ENCODE measurements at places on chromosomes 6 and 20. TPM values are rescaled to one million over a fixed set of nuclear protein-coding genes. Genes with fewer than 3 reads are reported as not detected.

DNA sequence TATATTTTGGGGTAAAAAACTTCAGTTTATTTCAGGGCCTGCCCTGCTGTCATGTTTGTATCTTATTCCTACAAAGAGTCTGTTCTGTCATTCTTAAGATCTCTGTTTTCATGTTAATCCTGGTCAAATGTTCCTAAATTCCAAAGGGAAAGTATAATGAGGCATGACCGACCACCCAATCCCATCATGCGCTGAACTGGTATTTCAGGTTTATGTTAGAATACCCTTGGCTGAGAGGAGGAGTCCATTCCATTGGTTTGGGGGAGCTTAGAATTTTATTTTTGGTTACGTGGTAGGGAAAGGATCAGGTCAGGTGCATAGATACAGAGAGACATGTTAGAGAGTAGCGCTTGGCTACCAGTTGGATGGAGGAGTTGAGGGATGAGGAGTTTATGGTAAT, 25.7 kb downstream of the CFAP61 start:
- no peaks in the 10 kb centered on the region for H3K36me3 ChIP-seq
- no peak overlapping the region for H3K27ac ChIP-seq
- H3K4me1 ChIP-seq = no peaks in the 10 kb centered on the region
- DNase-seq = no peak
- no peak overlapping the region for H3K4me3 ChIP-seq

- H3K27ac ChIP-seq = no peak overlapping the region
- H3K4me3 ChIP-seq = no peak overlapping the region
- DNase-seq = no peak
Measured at GRCh38 chr6:155155787-155156447, 107.9 kb upstream of the CLDN20 start.

DNA sequence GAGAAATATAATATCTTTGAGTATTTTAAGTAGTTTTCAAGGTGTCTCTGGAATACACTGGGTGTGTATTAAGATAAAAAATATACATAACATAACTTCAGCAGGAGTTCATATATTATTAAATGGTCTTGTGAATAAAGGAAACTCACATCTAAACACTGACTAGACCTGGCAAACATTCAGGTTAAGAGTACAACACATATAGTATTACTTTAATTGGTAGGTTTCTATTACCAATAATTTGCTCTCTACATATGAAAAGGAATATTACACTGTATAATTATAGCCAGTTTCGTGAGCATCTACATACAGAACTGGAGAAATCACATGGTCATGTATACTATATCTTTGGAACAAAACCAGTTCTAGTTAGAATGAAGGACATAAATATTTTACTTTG, 8.7 kb downstream of the NCOA5 start:
- no peaks in the 10 kb centered on the region for H3K27me3 ChIP-seq
- DNase-seq = no peak
- no peak overlapping the region for H3K4me3 ChIP-seq
- peaks cover 16% of the 10 kb centered on the region for H3K4me1 ChIP-seq
- no peak overlapping the region for H3K27ac ChIP-seq

DNA sequence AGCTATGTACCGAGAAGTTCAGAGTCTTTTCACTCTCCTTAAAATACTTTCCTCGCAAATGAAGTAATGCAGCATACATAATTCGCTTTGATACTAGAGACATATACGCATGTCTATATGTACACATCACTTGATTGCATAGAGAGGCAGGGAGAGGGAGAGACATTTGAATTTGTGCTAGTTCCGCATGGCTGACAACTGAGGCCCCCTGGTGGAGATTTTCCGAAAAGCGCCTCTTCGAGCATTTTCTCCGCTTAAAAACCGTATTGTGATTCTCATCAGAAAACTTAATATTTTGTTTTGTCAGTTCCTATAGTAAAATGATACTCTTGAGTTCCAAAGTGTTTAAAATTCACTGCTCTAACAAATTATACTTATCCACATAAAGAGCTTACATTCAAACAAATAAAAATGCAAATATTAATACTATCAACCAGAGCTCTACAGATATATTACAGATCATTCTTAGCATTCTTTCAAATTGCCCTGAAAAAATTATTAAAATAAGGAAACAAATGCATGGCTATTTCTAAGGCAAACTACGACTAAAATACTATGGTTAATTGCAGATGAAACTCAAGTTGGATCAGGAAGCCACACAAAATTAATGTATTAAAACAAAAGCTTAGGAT, 637 bp downstream of the MYLK4 start:
- H3K4me3 ChIP-seq = no peak overlapping the region
- no peaks in the 10 kb centered on the region for H3K36me3 ChIP-seq
- DNase-seq = peak; percentile 67
- no peak overlapping the region for H3K27ac ChIP-seq
- H3K4me1 ChIP-seq = no peaks in the 10 kb centered on the region
- no peaks in the 10 kb centered on the region for H3K27me3 ChIP-seq

Gene ATG5
- 27.5 TPM for total RNA-seq

DNA sequence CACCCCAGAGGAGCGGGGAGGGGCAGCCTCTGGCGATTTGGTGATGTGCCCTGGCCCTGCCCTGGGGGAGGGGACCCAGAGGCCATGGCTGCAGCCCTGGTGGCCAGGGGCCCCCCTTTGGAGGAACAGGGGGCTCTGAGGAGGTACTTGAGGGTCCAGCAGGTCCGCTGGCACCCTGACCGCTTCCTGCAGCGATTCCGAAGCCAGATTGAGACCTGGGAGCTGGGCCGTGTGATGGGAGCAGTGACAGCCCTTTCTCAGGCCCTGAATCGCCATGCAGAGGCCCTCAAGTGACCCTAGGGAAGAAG, 10.9 kb downstream of the NFKBIL1 start:
- peaks cover 5% of the 10 kb centered on the region for H3K27me3 ChIP-seq
- peaks cover 20% of the 10 kb centered on the region for H3K36me3 ChIP-seq
- peak overlapping the region; percentile 57 for H3K27ac ChIP-seq

- no peak for DNase-seq
- no peaks in the 10 kb centered on the region for H3K27me3 ChIP-seq
- no peak overlapping the region for H3K27ac ChIP-seq
- peaks cover 20% of the 10 kb centered on the region for H3K36me3 ChIP-seq
- H3K4me3 ChIP-seq = no peak overlapping the region
- H3K4me1 ChIP-seq = peaks cover 3% of the 10 kb centered on the region
Measured at GRCh38 chr6:147279427-147279826, 75.2 kb downstream of the STXBP5 start.

Gene RSPH4A
- 1.3 TPM for total RNA-seq

DNA sequence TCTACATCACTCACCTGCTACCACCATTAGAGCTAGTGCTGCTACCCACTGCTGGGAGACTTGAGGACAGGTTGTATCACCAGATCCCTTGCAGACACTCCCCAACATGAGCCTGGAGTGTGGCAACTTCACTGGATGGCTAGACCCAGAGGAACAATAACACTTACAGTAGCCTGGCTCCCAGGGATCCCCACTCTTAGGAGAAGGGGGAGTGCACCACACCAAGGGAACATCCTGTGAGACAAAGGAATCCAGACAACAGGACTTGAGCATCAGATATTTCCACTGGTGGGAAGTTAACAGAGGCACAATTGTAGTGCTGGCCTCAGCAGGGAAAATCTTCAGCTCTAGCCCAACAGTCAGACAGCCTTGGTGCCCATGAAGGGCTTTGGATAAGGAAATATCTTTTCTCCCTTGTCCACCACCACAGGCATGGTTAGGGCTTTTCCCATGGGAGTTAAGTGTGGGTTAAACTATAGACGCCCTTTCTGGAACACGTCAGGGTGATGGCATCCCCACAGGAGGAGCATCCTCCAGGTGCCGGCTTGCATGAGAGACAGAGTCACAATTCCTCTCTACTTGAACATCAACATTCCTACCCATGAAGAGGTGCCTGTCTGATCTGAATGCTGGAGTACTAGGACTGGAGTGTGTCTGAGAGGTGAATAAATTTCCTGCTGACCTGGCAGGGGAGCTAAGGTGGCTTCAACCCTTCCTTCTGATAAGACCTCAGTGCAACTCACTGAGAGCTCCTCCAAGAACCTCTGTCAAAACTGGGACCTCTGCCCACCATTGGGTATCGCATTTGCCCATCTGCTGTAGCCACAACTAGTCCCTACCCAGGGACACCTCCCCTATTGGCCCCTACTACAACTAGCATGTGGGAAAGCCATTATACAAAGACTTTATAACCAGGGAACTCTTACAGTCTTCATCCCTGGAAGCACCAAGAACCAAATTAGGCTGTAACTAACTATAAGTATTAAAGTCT, 55.4 kb upstream of the SIRPG start:
- DNase-seq = no peak
- H3K27me3 ChIP-seq = no peaks in the 10 kb centered on the region
- H3K4me3 ChIP-seq = no peak overlapping the region
- H3K36me3 ChIP-seq = no peaks in the 10 kb centered on the region
- peaks cover under 1% of the 10 kb centered on the region for H3K4me1 ChIP-seq
- no peak overlapping the region for H3K27ac ChIP-seq

DNA sequence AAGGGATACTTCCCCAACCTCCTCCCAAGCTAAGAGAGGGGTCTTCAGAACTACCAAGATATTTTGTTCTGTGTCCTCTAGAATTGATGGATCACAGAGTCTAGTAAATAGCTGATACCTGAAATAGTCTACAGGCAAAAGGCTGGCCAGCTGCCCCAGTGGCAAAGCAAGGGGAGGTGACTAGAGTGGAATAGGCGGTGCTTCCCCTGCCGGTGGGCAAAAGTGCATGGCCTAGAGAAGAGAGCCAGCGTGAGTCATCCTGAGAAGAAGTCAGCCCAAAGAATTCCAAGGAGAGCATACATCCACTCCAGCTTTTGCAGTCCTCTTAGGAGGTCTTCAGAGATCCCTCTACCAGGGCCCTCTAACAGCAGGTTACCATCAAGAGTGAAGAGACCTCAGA, 14.7 kb downstream of the DPPA5 start:
- no peaks in the 10 kb centered on the region for H3K27me3 ChIP-seq
- no peak for DNase-seq
- no peak overlapping the region for H3K27ac ChIP-seq
- H3K36me3 ChIP-seq = no peaks in the 10 kb centered on the region
- no peak overlapping the region for H3K4me3 ChIP-seq

GRCh38 chr6:51959744-51960383, 127.5 kb downstream of the PKHD1 start:
- no peaks in the 10 kb centered on the region for H3K36me3 ChIP-seq
- H3K4me3 ChIP-seq = no peak overlapping the region
- H3K27ac ChIP-seq = no peak overlapping the region
- no peaks in the 10 kb centered on the region for H3K27me3 ChIP-seq
- peak; percentile 84 for DNase-seq

Gene FAM83C
- not detected for total RNA-seq

DNA sequence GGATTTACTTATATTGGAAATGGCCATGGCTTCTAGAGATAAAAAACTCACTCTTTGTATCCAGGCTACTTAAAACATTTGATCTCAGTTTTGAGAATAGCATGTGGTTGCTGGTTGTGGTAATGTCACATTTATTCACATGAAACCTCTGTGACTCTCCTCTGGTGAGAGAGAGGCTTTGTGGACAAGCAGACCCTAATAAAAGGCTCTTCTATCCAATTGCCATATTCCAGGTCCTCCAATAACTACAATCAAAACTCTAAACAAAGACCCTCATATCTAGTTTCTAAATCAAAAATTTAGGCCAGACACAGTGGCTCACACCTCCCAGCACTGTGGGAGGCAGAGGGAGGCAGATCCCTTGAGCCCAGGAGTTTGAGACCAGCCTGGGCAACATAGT, 176.3 kb upstream of the LAMP5 start:
- H3K4me3 ChIP-seq = no peak overlapping the region
- H3K36me3 ChIP-seq = no peaks in the 10 kb centered on the region
- no peak overlapping the region for H3K27ac ChIP-seq

Gene SEC63
- total RNA-seq = 120 TPM

GRCh38 chr6:16578695-16579285, 182.5 kb downstream of the ATXN1 start:
- H3K4me3 ChIP-seq = no peak overlapping the region
- no peaks in the 10 kb centered on the region for H3K36me3 ChIP-seq
- H3K27ac ChIP-seq = no peak overlapping the region
- DNase-seq = no peak
- H3K27me3 ChIP-seq = no peaks in the 10 kb centered on the region

DNA sequence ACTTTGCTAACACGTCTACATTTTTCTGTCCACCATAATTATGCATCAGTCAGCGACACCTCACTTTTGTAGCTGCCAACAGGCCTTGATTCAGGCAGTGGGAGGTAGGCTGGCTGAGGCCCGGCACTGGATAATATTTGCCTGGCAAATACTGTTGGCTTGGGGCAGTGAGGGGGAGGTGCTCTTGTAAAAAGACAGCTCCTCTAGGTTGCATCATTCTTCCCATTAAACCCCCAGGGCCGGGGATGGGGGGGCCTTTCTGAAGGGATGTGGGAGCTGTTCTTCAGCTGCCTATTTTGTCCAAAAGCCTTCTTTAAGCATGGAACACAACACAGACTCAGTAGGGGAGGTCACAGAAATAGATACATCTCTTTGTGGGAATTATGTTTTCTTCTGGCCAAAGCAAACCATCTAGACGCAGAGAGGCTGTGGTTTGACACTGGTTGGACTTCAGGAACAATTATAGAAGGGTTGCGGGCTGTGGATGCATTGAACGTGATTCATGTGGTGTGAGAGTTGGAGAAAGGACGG, 338.3 kb upstream of the NT5E start:
- no peak overlapping the region for H3K27ac ChIP-seq
- no peaks in the 10 kb centered on the region for H3K4me1 ChIP-seq
- no peak overlapping the region for H3K4me3 ChIP-seq

Gene RPL7L1
- total RNA-seq = 58.1 TPM

- peaks cover 4% of the 10 kb centered on the region for H3K27me3 ChIP-seq
- DNase-seq = no peak
- H3K4me1 ChIP-seq = peaks cover 49% of the 10 kb centered on the region
- H3K36me3 ChIP-seq = no peaks in the 10 kb centered on the region
- no peak overlapping the region for H3K4me3 ChIP-seq
- no peak overlapping the region for H3K27ac ChIP-seq
Measured at GRCh38 chr6:166553563-166554271, 32.8 kb downstream of the RAMACL start.

All from endothelial cell (in vitro differentiated cells).